ENCODE measurements at places on chromosomes 3 and 15.

GRCh38 chr3:132542577-132542976 is 54.5 kb upstream of the ACKR4 start:
- DNase-seq: no peak

- DNase-seq: no peak
Measured at GRCh38 chr3:170132335-170132734, 49.2 kb downstream of the PHC3 start.

- peak; percentile 68 for DNase-seq
Measured at GRCh38 chr3:191070201-191070600, 128.8 kb upstream of the OSTN start.

DNA sequence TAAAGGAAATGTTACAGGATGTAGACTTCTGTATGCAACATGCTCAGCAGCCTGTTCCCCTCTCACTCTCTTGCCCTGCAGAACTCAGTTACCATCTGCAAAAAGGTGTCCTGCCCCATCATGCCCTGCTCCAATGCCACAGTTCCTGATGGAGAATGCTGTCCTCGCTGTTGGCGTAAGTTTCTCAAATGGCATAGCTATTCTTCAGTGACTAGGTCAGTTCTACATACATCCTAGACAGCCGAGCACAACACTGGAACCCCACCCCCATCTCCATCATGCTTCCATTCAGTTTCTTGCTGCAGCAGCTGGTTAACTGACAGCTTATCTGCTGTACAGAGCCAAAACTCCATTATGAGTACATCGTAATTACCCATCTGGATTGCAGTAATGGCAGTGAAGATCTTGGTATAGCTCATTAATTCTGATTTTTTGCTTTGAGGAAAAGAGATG is 4.5 kb downstream of the THBS1 start:
- peak; percentile 88 for DNase-seq

- no peak for DNase-seq
Measured at GRCh38 chr3:125310623-125311081, 64.5 kb downstream of the ZNF148 start.

GRCh38 chr3:56802378-56802745 is 613 bp upstream of the ARHGEF3 start:
- no peak for DNase-seq

DNA sequence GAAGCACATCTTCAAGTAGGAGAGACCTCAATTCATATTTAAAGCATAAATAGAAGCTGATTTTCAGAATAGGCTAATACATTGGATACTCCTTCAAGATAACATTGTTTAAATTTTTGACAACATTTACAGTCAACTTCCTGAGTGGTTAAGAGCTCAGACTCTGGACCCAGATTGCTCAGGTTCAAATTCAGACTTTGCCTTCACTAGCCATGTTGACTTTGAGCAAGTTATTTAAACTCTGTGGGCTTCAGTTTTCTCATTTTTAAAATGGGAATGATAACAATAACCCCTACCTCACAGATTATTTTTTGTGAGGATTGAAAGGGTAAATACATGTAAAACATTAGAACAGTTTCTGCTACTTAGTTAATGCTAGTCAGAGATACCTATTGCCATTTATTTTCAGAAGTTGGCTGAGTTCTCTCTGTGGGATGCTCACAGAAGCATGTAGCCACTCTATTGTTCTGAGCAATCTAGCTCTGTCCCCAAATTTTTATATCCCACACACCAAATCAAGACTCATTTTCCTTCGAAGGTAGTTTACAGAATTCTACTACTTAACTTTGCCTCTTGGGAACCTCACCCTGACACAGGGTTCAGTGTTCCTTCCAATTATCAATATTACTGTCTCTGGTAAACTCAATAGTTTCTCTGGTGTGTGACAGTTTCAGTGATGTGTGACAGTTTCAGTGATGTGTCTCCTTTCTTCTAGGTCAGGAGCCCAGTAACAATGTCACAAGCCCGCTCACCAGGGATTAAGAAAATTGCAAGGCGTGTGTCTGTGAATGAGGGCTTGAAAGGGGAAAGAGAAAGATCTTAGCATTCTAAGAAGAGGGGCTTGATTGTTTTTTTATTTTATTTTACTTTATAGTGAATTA is 79.4 kb upstream of the OSTN start:
- DNase-seq: no peak

GRCh38 chr3:39671116-39671515 is 138.3 kb upstream of the MYRIP start:
- DNase-seq: peak; percentile 25

DNA sequence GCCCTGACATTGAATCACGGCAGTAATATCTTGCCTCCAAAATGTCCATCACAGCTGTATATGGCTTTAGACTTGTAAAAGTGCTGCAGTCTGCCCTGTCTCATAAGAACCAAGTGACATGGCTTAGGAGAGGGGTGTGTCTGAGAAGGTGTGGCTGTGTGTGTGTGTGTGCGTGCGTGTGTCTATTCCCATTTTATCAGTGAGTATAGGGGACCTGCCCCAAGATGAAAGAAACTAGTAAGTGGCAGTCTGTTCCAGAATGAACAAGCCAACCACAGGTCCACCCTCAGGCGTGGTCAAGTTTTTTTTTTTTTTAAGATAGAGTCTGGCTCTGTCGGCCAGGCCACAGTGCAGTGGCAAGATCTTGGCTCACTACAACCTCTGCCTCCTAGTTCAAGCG is 5.6 kb upstream of the RHOV start:
- no peak for DNase-seq

DNA sequence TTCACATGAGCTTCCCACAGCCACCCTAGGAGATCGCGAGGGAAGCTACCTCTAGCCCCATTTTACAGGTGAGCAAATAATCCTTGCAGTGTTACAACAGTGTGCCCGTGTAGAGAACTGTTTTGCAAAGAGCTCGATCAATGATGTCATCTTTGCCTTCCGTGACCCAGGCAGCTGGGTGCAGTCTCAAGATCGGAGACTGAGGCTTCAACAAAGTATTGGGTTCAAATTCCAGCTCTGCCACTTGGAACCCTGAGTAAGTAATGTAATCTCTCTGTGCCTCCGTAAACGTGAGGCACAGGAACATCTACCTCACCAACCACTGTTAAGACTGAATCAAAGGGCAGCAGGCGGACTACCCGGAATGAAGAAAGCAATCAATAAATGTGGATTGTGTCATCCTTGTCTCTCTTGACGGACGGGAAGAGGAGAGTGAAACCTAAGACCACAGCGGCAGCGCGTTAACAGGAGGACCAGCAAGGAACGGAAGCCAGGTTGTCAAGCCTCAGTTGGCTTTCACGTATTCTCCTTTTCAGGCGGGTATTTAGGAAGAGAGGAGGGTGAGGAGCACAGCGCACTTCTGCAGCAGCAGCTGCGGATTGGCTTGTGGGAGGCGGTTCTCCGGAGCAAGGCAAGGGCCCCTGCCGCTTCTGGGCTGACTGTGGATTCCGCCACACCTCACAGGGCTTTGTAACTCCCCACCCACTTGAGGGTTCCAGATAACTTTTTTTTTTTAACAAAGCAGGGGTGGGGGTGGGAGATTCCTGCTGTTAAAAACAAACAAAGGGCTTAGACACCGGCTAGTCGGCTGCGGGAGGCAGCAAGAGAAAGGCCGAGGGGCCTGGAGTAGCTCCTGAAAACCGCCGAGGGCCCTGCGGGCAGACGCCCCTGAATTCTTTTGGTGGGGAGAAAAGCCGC is 1.5 kb upstream of the SMAD3 start:
- no peak for DNase-seq

- no peak for DNase-seq
Measured at GRCh38 chr3:17372362-17373210, 369.8 kb downstream of the TBC1D5 start.

DNA sequence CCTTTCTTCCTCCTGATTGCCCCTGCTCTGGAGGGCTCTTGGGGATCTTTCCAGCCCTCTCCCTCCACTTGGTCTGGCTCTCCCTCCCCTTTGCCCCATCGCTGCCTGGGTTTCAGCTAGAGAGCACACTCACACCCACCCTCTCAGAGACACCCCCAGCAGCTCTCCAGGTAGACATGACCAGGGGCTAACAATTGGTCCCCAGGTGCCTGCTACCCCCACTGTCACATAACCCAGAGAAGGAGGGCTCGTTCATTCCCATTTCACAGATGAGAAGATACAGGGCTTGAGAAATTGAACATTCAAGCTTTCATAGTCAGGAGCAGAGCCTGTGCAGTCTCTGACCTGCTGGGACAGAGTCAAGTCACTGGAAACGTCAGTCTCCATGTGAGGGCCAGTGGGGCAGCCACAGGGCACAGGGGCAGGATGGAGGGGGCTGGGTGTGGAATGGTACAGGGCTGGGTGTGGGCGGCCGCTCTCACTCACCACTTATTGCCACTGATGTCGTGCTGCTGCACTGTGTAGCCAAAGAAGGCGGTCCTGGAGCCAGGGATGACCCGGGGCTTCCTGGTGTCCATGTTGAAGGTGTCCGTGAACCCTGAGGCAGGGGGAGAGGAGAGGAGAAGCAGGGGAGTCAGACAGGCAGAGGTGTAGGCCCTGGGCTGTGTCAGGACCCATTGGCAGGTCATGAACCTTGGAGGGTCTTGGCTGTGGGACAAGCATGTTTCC is 29.4 kb downstream of the ITGA11 start:
- no peak for DNase-seq

- no peak for DNase-seq
Measured at GRCh38 chr3:131107637-131108433, 81.2 kb downstream of the NEK11 start.

DNA sequence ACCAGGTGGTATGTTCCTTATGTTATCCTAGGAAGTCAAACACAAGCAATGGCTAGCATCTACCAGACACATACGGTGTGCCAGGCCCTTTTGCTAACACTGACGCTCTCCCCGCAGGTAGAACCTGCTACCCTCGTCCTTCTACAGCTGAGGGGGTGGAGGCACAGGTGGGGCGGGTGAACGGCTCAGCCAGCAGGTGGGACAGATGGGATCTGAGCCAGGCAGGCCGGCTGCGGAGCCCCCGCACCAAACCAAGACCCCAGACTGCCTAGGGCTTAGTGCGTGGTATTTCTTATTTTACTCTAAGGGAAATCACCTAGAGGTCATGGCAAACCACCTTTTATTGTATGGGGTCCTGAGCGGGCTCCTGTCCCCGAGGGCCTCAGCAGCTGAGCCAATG is 53.9 kb upstream of the PCSK6 start:
- DNase-seq: no peak

DNA sequence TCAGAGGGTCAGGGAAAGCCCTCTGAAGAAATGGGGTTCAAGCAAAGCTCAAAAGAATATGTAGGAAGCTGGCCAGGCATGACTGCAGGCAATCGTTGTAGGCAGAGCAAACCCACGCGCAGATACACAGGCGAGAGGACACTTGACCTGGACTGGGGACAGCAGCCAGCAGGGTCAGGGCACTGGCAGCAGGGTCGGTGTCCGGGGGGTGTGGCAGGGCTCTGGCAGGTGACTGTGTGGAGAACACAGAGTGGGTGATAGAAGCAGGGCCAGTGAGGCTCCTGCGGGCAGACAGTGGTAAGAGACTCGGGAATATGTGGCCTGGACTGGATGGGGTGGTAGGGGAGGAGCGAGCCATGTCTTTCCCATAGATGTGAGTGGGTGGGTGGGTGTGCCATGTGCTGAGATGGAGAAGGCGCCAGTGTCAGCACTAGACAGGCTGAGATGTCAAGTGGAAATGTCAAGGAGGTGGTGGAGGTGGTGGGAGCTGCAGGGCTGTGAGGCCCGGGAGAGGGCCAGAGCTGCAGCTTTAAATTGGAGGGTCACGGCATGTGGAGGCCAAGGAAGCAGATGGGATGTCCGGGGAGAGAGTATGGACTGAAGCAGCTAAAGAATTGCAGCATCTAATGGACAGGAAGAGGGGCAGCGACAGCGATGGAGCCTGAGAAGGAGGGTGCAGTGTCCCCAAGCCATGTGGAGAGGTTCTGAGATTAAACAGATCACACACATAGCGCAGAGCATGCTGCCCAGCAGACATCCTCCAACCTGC is 13.4 kb downstream of the TMEM43 start:
- DNase-seq: no peak

All from AG09309 (cell line).